ENCODE measurements at places on chromosomes 3 and 15.
A peak's percentile ranks its signal among the peaks of the same experiment; 100 is the strongest.

DNA sequence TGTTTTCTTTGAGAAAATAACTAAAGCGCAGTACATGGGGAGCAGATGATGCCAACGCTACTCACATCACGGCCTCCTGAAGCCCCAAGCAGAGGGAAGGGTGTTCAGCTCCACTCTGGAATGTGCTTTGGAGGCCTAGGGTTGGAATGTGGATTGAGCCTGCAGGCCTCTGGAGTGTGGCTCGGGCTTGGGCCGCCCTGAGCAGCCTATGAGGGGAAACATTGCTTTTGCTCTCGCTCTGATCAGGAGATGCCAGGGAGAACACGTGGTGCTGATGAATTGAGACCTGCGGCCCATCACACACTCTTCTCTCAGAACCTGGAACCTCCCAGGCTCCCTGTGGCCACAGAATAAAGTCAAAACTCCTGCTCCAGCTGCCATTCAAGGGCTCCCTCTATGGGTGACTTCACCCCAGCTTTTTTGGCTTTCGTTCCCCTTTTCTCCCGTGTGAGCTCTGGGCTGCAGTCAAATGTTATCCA, 23.3 kb downstream of the CCDC13 start:
- no peak for DNase-seq

GRCh38 chr15:59946084-59946483, 58.0 kb upstream of the FOXB1 start:
- no peak for DNase-seq

DNA sequence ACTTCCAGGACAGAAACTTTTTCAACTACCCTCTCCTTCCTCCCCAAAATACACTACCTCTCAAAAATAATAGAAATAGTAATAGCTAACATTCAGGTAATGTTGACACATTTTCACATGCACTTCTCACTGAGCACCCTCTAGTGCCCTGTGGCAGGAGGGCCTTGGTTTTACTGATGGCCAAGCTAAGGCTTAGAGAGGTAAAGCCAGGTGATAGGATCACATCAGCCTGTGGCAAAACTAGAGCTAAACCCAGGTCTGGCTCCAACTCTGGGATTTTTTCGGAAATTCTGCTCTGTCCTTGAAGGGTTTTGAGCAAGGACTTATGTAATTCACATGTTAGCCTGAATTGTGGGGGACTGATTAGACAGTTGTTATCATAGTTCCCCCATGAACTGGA, 922 bp upstream of the TAMM41 start:
- DNase-seq, result no peak

DNA sequence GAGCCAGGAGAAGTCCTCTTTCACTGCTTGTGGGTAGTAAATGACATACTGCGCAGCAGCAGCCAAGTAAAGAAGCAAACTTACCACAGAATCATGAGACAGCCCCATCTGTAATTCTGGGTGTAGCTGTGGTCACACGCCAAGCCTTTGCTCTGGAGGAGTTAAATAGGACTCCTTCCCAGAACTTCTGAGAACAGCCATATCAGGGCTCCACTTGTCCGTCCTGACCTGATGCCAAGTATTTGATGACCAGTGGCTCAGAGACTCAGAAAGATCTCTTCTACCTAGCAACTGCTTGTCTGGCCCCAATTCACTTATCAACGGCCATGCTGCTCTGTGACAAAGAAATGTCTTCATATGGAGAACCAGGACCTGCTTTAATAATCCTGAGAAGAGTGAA, 20.6 kb upstream of the GOLIM4 start:
- no peak for DNase-seq

- DNase-seq, result no peak
These were observed 3.9 kb upstream of the ZNF80 start for GRCh38 chr3:114241262-114241661.

GRCh38 chr15:84947947-84948830, 33.5 kb upstream of the PDE8A start:
- DNase-seq, result no peak

GRCh38 chr3:54857343-54857742, 70.5 kb downstream of the LRTM1 start:
- no peak for DNase-seq

- DNase-seq, result no peak
These were observed 18.1 kb downstream of the CD200 start for GRCh38 chr3:112351036-112351435.

- no peak for DNase-seq
These were observed 45.8 kb downstream of the SPSB4 start for GRCh38 chr3:141096981-141097380.

DNA sequence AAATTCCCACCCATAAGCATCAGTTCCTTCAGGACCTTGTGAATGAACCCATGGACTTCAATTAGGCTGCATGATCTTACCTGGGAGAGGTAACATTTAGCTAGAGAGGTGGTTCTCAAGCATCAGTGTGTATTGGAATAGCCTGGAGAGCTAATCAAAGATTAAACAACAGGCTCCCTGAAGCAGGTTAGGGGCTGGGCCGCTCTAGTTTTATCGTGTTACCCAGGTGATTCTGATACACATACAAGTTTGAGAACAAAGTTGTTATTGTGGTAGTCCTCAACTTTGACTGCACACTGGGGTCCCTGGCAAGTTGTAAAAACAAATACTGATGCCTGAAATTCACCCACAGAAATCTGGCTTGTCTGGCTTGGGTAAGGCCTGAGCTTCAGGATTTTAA, 31.2 kb downstream of the MYH15 start:
- DNase-seq, result no peak

DNA sequence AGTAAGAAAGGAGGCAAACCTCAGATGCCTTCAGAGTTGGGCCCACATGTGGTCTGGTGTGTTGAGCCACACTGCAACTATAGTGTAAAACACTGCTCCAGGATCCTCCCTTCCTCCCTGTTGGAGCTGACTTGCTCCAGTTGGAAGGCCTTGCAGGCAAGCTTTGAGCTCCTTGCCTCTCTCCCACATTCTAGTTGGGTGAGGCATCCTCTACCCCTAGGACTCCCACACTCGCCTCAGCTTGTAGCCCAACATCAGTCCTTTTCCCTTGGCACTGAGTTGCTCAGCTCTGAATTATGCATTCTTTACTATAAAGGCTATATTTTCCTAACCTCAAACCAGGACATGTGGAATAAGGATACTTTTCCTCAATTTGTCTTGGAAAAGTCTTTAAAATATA, 143.9 kb downstream of the NECTIN3 start:
- no peak for DNase-seq

- DNase-seq, result peak; percentile 73
These were observed at the start of gene SIDT1 for GRCh38 chr3:113531826-113532697. Gene SIDT1, plus strand, starts transcription at chr3:113532555. Its CDS starts 467 bp downstream, at chr3:113533022.

DNA sequence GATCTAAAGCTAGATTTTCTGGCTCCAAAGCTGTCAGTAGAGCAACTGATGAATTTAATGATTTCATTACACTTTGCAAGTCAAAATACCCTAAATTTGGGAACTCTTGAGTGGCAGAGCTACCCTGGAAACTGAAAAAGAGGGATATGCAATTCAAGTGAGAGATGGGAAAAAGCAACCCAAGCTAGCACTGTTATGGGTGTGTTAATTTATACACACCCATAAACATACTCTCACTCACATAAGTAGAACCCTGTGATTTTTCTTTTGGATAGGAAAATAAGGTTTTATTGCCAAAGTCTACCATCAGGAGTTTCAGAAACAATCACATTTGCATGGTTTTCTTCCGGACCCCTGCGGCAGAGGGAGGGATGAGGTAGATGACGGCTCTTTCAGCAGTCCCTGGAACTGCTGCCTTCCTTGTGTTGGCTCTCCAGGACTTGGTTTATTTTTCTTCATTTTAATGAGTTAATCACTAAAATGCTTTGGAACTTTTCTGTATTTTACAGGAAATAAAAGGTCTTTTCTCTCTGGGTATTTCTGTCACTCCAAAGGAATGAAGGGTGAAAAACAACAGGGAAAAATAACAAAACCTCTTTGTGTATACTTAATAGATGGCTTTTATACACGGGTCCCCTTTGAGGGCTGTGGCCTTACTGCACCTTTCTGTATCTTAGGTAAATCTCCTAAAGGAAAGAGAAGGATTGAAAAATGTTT, 63.8 kb downstream of the TTC23 start:
- DNase-seq, result no peak

DNA sequence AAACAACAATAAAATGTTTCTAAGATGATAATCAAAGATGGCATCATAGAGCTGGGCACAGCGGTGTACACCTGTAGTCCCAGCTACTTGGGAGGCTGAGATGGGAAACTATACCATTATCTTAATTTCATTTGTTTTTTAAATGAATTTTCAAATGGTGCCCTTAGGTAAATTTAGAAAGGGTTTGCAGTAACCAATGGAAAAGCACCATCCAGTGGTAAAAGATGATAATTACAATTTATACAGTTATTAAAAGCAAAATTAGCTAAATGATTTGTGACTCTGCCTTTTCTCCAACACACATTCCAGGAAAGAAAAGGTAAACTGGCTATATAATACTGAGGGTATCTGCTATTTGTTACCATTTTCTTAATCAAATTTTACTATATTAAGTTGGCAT, 14.4 kb upstream of the ANKRD28 start:
- no peak for DNase-seq

GRCh38 chr3:96192966-96193550, 621.3 kb upstream of the EPHA6 start:
- DNase-seq, result no peak

DNA sequence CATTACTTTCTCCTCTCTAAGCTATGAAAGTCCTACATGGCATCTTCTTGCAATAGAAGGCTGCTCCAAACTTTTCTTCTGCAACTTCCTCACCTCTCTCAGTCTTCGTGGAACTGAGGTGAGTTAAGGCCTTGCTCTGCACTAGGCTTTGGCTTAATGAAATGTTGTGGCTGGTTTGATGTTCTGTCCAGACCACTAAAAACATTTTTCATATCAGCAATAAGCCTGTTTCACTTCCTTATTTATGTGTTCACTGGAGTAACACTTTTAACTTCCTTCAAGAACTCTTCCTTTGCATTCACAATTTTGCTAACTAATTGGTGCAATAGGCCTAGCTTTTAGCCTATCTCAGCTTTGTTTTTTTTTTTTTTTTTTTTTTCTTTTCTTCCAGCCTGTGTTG, 335.3 kb upstream of the NECTIN3 start:
- peak; percentile 44 for DNase-seq

GRCh38 chr3:160921020-160921635, 165.1 kb downstream of the PPM1L start:
- no peak for DNase-seq

DNA sequence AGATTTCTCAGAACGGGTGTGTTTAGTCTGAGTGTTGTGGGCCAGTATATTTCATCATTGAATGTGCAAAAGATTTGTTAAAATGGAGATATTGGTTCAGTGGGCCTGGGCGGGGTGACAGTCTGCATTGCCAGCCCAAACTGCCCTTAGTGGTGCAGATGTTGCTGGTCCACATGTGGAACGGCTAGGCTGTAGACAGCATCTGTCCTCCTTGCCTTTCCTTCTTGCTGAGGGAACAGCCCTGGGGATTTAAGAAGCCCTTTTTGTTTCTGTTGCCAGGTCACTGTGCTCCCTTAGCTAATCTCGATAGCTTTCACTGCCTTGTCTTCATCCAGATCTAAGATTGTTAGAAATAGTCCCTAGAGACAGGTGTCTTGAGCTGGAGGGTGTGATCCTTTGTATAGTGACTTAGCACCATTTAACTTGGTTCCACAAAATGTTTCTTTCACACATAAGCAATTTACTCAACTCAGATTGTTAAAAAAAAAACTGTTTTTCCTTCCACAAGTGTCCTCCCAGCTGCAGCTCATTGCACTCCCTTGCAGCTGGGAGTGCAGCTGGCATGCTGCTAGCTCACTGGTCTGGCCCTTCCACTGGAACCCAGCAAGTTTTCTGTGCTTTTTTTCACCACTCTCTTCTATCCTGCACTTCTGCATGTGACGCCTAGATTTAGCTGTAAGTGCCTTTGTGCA, 37.5 kb downstream of the GAP43 start:
- DNase-seq, result no peak

DNA sequence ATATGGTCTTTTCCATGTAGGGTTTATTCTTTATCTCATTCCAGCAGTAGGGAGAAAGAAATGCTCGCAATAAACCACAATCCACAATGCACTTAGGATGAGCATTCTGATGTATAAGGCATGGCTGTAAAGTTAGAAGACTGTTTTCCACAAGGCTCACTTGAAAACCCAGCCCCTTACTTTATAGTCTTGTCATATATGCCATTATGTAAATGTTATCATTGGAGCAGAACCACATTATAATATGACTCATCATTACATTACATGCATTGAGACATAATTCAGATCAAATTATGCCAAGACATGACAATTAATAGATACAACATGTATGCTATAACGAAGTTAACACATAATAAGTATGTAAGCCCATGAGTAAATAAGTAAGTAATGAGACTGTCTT, 348.1 kb downstream of the LSAMP start:
- no peak for DNase-seq

- no peak for DNase-seq
These were observed 26.7 kb downstream of the TBC1D2B start for GRCh38 chr15:78050826-78051225.

Measured in DND-41 (cell line).